ENCODE measurements at places on chromosomes 1 and 21.

- no peak for DNase-seq
Measured at GRCh38 chr1:55006931-55007330, 8.2 kb downstream of the BSND start.

- no peak for DNase-seq
Measured at GRCh38 chr1:101237229-101237837, 514 bp downstream of the S1PR1 start.

GRCh38 chr1:25140073-25140797 lies 92.1 kb downstream of the SYF2 start:
- no peak for DNase-seq

GRCh38 chr1:94734963-94735901 lies 84.9 kb upstream of the SLC44A3 start:
- DNase-seq = no peak

DNA sequence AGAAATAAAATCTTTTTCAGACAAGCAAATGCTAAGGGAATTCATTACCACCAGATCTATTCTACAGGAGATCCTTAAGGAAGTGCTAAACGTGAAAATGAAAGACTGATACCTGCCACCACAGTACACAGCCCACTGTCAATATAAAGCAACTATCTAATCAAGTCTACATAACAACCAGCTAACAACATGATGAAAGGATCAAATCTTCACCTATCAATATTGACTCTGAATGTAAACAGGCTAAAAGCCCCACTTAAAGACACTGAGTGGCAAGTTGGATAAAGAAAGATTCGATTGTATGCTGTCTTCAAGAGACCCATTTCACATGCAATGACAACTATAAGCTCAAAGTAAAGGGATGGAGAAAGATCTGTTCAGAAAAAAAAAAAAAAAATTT lies 492.4 kb downstream of the COL11A1 start:
- DNase-seq = no peak

DNA sequence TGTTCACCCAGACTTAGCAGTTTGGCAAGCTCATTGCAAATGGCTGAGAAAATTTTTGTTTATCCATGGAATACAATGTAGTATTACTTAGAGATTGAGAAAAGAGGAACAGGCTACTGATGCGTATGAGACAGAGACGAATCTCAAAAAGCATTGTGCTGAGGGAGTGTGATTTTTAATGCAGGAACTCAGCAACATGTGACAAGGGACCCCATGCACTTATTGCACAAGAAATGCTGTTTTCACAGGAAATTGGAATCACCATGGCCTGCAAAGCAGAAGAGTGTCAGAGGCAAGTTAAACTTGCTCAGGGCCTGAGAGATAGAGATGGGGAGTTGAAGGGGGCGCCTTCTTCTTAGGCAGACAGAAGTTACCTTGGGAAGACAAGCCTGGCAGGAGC lies 32.6 kb upstream of the TLR5 start:
- DNase-seq = no peak
